ENCODE measurements at places on chromosomes 7 and 10.

- DNase-seq = no peak
Measured at GRCh38 chr7:17040716-17041115, 158.9 kb upstream of the AGR3 start.

DNA sequence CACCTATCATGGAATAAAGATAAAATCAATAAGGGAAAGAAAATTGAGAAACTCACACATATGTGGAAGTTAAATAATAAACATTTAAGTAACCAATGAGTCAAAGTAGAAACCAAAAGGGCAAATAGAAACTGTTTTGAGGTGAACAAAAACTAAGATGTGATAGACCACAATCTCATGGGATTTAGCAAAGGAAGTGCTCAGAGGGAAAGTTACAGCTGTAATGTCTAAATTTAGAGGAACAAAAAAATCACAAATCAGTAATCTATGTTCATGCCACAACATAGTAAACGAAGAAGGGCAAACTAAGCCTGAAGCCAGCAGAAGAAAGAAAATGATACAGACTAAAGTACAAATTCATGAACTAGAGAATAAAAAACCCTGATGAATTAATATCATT is 16.3 kb downstream of the CYP3A4 start:
- DNase-seq = no peak

- no peak for DNase-seq
Measured at GRCh38 chr7:102874966-102875365, 37.8 kb upstream of the LRRC17 start.

DNA sequence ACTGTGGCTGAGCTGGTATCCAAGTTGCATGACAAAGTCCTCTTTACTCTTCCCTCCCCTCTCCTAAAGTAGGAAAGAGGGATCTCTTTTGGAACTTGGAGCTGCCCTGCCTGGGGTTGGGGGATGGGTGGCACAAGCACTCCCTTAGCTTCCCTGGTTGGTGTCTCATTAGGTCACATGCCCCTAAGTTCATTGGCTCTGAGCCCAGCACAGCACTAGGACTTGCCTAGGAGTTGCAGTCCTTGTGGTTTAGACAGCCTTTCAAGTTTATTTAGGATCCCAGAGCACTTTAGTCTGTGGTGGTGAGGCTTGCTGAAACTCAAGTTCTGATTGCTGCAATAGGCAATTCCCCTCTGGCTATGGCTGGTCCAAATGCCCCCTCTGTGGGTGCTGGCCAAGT is 281.4 kb downstream of the NXPH1 start:
- DNase-seq = no peak

- no peak for DNase-seq
Measured at GRCh38 chr10:121405549-121405948, 192.7 kb downstream of the FGFR2 start.

All from stimulated activated naive B cell treated with anti-CD40 and anti-IgM and Interleukin-4, amounts not matched to agents 10 μg/mL and 1 μg/mL and 100 μg/mL, for 72 hours (primary cell).